ENCODE measurements at places on chromosomes 6 and 20.

GRCh38 chr6:105135056-105135455 lies 44.8 kb downstream of the POPDC3 start:
- DNase-seq = no peak

GRCh38 chr6:143271024-143271423 lies 179.5 kb downstream of the ADAT2 start:
- DNase-seq = no peak

DNA sequence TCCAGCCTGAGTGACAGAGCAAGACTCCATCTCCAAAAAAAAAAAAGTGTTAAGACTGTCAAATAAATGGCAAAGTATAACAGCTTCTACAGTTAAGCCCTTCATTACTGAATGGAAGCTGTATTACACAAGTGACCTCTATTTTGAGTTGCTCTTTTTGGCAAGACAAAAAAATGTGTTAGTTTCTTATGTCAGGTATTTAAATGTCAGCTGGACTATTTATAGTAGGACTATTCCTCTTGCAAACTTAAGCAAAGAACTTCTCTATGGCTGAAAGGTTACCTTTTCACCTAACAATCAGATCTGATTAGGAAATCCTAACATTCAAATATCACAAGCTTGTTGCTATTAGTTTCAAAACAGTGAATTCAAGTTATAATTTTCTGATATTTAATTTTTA lies 12.4 kb downstream of the UBE2V1 start:
- no peak for DNase-seq

- no peak for DNase-seq
Measured at GRCh38 chr6:116313101-116313776, 33.5 kb upstream of the TSPYL1 start.

DNA sequence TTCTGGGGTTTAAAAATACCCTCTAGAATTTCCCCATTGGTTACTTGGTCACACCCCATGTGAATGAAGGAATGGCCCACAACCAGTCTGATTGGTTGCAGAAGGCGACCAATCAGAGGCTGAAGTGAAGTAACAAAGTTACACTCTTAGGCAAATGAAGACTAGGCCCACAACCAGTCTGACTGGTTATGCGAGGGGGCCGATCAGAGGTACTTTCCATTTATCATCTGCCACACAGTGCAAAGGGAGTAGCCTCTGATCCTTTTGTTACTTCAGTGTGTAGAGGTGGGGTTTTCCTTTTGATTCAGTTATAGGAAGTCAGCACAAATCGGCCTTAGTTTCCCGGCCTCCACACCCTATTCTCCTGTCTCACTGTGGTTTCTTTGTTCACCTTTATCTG lies 61.2 kb upstream of the SGK1 start:
- DNase-seq = peak; percentile 62

DNA sequence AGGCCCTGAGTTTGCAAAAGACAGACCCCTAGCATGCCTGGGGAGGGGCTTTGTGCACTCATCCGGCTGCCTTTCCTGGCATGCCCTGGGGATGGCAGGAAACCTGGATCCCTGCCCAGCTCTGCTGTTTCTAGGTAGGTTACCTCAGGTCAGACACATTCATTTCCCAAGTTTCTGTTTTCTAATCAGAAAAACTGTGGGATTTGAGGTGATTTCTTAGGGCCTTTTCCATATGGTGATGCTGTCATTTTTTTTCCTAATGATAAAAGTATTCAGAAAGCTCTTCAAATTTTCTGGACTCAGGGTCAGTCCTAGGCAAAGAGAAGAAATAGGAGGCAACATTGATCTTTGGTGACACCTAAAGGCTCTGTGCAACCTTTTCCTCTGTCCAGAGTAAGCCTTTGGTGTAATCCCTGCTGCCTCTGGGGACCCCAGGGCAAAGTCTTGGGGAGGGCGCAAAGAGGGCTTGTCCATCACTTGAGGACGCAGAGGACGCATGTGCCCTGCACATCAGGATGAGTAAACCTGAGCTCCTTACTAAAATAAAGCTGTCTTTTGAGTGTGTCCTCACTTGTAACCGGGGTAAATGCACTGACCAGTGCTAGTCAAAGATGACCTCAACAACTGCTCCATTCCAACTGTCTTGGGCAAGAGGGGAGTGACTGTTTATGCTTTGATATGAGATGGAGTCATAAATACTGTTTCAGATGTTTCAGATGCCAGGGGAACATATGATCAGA lies 13.5 kb upstream of the TRAM2 start:
- no peak for DNase-seq

DNA sequence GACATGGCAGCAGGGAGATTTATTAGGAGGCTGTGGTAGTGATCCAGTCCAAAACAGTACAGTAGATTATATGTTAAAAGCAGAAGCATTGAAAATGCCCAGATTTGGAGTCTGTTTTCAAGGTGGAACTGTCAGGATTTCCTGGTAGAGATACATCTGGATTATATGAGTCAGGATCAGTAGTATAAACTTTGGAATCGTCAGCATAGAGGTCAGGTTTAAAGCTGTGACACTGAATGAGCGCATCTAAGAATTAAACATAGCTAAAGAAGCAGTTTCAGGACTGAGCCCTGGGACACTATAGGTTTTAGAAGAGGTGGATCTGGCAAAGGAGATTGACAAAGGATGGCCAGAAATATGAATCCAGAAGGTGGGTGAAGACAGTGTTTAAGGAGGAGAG lies 60.4 kb downstream of the RNF144B start:
- no peak for DNase-seq

DNA sequence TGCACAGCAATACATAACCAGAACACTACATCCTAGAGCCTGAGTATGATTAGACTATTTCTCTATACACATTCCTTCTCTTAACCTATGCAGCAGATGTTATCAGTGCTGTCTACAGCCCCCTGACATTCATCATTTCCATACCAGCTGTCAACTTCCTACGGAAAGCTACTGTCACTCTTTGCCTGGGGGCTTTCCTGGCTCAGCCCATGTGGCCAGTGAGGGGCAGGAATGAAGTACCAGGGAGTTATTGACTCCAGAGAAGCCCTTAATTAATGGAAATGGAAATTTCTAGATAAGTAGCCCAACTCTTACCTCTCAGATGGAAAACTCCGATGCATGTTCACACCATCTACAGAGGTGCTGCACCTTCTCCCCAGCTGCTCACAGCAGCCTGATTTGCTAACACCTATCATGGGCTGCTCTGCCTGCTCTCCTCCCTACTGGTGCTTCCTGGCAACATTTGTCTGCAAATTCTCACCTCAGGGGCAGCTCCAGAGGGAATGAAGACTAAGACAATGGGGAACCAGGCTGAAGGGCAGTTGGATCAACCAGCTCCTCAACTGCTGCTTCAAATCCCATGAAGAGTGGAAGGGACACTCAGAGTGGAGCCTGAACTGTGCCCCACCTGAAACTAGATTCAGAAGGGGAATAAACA lies 59.6 kb downstream of the LINC00237 start:
- DNase-seq = no peak
